ENCODE measurements at places on chromosomes 6 and 20. TPM values are rescaled to one million over a fixed set of nuclear protein-coding genes. Genes with fewer than 3 reads are reported as not detected.

GPSM3 gene
- 0.40 TPM for total RNA-seq

HAO1 gene
- not detected for total RNA-seq

HSPA12B gene
- 0.17 TPM for total RNA-seq

OR2B6 gene
- total RNA-seq: not detected

TFAP2D gene
- total RNA-seq: not detected

XKR7 gene
- 0.17 TPM for total RNA-seq

VGLL2 gene
- 0.17 TPM for total RNA-seq

Measured in renal cortical epithelial cell (primary cell).